Midbrain (tissue), 1 donor: ENCODE measurements at places on chromosomes 4 and X.

DNA sequence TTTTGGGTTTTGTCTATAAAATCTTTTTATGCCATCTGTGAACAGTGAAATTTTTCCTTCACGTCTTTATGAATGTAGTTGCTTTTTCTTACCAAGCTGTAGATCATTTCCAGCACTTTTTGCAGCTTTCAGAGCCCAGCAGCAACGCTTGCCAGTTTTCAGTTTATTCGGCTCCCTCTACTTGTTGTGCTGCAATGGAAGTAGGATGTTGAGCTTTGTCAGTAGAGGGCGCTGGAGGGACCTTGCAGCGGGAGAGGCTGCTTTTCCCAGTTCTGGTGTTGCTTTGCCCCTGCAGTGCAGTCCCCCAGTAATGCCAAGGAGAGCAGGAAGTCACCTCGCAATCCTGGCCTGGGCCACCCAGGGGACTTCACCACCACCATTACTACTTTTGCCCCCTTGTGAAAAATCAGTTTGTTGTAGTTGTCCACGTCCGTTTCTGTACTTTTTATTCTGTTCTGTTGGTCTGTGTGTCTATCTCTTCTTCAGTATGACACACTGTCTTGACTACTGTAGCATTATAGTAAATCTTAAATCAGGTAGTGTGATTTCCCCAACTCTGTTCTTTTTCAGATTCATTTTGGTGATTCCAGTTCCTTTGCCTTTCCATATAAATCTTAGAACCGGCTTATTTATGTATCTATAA, 21.8 kb downstream of the CMC4 start:
- DNase-seq: peak; percentile 62

GRCh38 chr4:89556601-89557305, 249.2 kb upstream of the GPRIN3 start:
- no peak for DNase-seq

GRCh38 chr4:7159923-7160322, 32.4 kb upstream of the SORCS2 start:
- no peak for DNase-seq

GRCh38 chr4:2489841-2490552, 21.1 kb downstream of the RNF4 start:
- DNase-seq: no peak

DNA sequence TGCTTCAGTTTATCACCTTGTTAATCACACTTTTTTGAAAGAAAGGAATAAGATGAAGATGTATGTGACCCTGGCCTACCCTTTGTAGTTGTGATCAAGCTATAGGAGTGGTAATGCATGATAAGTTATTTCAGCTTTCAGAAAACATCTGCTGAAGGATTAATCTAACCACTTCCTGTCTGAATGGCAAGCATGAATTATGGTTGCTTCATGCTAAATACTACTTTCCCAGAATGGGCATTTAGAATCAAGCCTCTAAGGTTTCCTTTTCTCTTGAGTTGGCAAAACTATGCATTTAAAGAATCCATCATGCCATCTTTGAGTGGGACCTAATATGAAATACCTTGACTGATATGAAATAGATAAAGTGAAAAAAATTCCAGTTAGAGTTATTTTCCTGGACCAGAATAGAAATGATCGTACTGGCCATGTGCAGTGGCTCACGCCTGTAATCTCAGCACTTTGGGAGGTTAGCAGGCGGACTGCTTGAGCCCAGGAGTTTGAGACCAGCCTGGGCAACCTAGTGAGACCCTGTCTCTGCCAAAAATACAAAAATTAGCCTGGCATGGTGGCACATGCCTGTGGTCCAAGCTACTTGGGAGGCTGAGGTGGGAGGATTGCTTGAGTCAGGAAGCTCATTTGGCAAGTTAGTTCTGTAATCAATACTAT, 59.1 kb downstream of the ANXA3 start:
- DNase-seq: no peak

DNA sequence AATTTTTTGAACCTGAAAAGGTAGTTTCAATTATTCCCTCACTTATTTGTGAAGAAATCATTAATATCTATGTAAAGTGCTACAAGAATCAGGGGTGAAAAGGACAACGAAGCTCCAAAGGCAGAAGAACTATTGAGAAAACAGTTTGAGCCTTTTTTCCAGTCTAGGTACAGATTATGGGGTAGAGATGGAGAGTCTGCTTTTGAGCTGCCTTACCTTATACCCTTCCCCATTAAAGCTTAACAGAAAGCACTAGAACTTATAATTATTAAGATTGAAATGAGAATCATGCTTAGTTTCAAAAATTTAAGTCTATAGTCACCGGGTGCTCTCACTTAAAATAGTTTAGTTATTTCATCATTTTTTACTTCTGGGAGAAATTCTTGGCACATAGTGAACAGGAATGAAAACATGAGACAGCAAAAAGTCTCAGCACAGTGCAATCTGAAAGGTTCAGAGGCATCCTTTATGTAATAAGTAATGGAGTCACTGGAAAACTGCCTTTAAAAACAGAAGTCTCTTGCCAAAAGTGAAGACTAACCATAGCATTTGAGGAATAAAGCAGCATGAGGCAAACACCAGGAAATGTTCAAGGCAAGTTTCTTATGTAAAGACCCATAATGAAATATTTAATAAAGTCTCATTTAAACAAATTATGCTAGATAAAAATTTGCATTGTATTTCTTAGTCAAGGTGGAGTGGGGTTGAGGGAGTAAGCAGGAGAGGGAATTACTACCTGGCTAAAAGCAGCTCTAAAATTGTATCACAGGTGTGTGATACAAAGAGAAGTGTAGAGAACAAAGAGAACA, 5.1 kb upstream of the DCLK2 start:
- no peak for DNase-seq
